ENCODE measurements at places on chromosomes 4 and X.

DNA sequence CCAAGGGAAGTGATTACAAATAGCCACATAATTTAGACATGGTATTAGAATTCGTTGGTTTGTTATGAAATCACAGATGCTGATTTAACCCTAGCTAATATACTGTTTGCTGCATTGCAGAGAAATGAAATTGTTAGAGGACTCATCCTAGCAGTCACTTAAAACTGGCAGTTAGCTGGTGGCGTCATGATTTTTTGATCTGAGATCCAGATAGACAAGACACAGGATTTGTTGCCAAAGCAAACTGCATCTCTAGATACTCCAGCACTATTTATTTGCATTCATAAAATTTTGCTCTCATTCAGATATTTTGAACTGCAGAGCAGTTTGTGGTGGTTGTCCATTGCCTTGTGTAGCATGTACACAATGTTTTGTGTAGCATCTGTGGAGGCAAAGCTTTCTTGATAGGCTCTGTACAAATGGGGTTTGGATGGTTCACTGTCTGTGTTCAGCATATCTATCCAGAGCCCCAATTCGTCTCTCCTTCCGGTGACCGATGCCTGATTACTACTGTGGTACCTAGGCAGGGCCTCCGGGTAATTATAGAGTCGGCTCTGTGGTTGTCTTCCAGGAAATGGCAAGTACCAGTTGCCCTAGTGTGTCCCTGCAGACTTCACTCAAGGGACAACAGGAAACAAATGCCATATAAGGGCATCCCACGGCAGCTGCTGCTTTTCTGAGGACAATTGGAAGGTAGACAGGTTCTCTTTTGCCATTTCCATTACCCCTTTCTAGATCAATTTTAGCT, 30.1 kb upstream of the SPARCL1 start:
- DNase-seq, result no peak

DNA sequence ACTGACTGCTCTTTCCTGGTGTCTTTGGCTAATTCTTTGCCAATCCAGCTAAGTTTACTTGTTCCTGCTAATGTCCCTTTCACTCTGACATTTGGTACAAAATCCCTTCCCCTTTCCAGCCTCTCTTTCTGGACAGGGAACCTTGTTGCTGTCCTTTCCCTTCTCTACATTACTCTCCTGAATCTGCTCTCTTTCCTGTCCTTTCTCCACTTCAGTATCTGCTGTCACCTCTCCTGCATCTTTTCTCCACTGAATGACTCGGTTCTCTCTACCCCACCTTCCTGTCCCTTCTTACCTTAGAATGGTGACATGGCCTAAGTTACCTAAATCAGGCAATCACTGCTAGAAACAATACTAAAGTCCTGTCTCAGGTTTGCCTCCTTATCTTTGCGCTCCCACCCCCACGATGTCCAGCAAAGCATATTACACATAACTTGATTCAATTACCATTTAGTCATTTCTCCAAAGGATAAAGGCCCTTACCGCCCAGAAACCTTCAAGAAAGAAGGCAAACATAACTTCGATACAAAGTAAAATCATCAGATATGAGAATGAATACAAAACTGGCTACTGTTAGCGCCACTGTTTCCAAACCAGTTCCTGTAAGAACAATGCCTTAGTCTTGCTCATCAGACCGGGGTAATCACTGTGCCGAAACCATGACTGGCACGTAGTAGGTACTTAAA, 890 bp downstream of the BOD1L1 start:
- DNase-seq, result no peak

DNA sequence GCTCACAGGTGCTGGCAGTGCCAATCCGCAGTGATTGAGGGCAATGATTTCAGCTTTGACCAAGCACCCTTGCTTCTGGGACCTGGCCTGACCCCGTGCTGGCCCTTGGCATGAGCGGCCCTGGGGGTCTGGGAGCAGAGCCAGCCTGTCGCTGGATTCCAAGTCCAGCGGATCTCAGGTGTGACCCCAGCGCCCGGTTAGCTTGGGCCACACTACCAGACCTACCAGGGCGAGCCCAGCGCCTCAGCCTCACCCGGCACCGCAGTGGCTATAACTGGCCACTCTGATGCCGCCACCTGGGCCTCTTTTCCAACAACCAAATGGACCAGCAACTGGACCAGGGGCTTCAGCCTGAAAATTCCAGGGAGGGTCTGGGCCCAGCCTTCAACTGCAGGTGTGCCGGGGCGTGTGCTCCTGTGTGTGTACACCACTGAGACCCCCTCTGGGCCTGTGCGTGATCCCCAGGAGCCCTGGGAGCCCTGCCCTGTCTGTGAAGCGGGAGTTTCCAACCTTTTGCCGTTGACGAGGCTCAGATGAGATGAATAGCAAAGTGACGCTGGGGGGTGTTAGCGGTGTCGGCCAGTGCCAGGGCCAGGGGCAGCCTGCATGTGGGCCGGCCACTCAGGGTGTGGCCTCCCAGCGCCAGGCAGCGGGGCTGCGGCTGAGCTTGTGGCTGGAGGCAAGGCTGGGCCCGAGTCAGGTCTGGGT, 658 bp downstream of the SH3TC1 start:
- no peak for DNase-seq

DNA sequence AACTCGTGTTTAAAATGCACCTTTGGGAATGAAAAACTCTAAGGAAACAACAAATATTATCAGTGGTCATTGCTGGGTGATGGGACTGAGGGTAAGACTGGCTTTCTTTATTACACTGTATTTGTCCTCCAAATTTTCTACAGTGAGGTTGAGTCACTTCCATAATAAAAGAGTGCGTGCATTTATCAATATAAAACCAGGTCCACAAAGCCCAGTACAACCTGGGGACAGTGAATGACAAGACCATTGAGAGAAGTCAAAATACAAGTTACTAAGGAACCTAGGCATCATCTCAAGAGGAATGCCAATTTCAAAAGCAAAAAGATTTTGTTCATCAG, 76.4 kb downstream of the MAGED4 start:
- DNase-seq, result no peak

DNA sequence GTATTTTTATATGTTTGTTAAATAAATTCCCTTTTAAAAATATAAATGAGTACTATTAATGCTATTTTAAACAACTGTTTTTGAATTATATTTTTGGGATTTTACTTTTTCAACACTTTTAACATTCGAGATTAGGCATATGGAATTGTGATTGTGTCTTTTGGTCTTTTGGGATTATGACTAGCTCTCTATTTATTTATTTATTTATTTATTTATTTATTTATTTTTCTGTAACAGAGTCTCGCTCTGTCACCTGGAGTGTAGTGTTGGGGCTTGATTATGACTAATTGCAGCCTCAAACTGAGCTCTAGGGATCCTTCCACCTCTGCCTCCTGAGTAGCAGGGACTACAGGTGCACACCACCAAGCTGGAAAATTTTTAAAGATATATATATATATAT, 1101.6 kb downstream of the FAM133A start:
- no peak for DNase-seq

DNA sequence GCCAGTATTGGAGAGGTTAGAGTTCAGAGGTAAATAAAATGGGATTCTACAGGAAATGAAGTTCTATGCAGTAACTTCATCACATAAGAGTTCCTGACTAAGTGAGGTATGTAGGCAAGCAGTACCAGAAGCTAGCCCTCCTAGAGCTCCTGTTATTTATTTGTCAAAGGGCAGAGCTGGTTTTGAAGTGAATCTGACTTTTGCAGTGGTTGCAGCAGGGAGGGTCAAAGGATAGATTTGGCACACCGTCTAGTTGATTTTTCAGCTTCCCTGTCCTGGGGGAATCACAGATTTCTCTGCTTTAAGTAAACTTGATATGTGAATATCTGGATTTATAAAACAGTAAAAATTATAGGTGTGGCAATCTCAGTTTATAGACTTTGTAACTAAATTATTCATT, 130.7 kb downstream of the IL1RAPL2 start:
- DNase-seq, result no peak

- no peak for DNase-seq
Observed at GRCh38 chrX:111010111-111010510, 85.9 kb upstream of the PAK3 start.

GRCh38 chr4:21596521-21596920, 352.1 kb downstream of the KCNIP4 start:
- DNase-seq, result no peak

DNA sequence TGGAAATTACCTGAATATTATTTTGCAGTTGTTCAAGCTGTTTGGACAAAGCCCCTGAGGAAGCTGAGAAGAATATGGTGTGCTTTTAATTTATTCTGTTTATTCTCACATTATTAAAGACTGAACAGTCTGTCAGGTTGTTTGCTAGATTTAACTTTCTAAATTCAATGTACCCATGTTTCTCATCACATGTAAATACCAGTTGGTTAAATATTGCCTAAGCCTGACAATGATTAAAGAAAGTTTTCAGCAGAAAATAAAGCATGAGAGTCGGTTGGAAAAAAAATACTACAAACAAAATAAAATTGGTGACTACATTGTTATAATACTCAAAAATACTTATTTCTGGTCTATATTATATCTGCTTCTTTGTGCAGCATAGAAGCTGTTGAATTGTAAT, 1974.7 kb downstream of the ARAP2 start:
- DNase-seq, result no peak

DNA sequence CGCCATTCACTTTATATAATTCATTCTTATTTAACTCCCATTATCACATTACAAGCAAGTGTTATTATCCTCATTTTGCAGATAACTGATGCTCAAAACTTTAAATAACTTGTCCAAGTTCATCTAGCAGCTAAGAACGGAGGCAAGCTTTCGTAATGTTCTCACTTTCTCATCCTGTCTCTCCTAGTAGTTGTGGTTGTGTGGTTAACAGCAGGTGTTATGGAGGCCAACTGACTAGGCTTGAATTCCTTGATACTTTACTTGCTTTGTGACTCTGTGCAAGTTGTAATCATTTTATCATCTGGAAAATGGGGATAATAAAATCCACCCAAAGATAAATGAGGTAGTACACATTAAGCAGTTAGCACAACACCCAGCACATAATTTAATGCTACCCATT, 109.9 kb upstream of the PTPN13 start:
- DNase-seq, result no peak

DNA sequence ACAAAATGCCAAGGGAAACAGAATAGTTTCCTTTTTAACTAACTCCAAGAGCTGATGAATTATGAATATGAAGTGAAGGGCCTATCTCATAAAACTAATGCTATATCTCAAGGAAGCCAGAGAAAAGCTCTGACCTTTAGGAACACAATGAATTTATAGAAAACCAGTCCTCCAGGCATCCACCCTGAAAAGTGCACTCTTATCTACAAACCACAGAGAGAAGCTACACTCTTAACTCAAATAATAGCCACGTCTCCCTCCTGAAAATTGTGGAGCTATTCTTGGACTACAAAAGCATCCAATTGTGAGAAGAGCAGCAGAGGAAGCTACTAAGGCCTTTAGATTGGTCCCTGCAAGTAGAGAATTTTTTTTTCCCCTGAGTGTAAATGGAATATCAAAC, 253.9 kb downstream of the IL15 start:
- no peak for DNase-seq

GRCh38 chr4:48212165-48212564, 57.5 kb downstream of the TEC start:
- DNase-seq, result no peak

DNA sequence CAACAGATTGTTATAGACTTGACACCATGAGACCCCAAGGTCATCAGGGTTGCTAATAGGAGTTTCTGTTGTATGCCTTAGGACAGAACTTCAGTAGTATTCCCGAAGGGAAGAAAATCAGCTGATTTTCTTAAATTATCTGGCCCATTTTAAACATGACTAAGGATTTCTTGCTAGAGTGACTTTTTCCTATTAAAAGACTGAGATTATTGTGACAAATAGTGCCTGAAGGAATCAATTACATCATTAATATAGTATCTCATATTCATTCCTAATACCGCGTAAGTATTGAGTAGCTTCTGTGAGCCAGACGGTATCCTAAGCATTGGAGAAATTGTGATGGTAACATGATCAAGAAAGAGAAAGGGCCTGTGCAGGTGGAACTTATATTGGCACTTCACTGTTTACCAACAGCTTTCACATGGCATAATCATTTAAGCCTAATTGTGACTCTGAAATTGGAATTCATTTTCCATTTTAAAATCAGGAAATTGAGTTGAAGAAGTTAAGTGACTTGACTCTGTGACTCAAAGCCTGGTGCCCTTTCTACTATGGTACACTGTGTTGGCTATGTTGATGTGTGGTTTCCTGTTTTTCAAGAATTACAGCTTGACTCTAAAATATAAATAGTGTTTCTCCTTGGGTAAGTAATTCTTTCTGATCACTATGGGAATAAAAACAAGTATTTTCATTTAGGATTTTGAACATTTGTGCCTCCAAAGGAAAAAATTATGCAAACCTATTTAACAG, 4.1 kb downstream of the AFF1 start:
- no peak for DNase-seq

- DNase-seq, result no peak
Observed at GRCh38 chr4:155497306-155497705, 120.5 kb upstream of the MAP9 start.

GRCh38 chr4:73450398-73451004, 14.5 kb downstream of the AFP start:
- no peak for DNase-seq

- DNase-seq, result no peak
Observed at GRCh38 chrX:55908661-55909212, 191.2 kb downstream of the RRAGB start.

Data from activated CD4-positive, alpha-beta T cell treated with anti-CD3 and anti-CD28 coated beads, Interleukin-2, amount 50 U/mL, for 24 hours (primary cell).